ENCODE measurements at places on chromosomes 4 and X.

DNA sequence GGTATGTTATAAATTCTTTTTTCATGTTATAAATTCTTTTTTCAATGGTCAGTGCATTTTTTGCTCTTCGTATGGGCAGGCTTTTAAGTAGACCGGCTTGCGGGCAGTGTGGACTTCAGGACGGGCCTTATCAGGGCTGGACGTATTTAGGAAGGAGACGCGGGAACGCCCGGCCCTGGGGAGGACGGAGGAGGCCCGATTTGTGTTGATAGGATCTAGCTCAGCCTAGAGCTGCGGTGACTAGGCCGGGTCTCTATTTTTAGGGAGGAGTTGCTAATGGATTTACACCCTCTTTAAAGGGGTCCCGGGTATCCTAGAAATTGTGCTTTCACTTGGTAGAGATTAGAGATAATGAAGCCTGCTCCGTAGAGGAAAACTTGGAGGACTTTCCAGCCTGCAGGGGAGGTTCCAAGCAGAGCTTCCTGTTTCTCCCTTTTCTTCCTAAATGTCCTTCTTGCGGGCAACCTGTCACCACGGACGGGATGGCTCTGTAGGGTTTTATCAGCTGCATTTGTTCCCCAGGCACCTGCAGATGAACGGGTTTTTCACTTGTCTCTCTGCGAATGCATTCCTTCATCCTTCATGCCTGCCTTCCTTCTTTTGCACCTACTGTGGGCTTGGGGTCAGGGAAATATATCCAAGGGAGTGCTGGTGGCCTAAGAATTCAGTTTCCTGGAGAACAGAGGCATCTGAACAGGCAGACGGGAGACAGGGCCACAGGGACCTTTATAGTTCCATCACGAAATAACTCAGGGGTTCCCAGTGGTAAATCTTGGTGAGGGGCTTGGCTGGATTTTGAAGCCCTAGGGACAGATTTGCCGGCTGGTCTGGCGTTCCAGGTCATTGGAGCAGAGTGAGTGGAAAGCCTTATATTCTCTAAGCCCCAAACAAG, 1.4 kb downstream of the CD99 start:
- DNase-seq: no peak

- DNase-seq: no peak
Observed at GRCh38 chr4:21211846-21212245, 511.6 kb downstream of the PACRGL start.

DNA sequence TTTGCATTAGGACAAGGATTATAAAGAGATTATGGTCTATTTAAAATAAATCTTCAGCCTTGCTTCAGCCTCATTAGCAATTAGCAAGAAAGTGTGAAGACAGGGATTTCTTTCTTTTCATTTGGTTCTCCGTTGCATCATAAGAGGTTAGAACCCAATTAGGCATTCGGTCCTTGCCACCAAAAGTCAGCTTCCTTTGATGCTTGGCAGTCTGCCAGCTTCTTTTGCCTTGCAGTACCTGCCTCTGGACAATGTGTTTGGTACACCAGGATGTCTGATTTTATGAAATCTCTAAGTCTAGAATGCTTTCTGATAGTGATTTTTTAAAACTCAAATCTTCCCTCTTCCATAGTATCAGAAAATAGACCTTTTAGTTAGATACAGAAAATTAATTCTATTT, 12.4 kb downstream of the SMIM20 start:
- DNase-seq: no peak

GRCh38 chr4:162350331-162350730, 186.5 kb upstream of the FSTL5 start:
- no peak for DNase-seq

GRCh38 chr4:8648816-8649630, 56.5 kb downstream of the CPZ start:
- DNase-seq: no peak

DNA sequence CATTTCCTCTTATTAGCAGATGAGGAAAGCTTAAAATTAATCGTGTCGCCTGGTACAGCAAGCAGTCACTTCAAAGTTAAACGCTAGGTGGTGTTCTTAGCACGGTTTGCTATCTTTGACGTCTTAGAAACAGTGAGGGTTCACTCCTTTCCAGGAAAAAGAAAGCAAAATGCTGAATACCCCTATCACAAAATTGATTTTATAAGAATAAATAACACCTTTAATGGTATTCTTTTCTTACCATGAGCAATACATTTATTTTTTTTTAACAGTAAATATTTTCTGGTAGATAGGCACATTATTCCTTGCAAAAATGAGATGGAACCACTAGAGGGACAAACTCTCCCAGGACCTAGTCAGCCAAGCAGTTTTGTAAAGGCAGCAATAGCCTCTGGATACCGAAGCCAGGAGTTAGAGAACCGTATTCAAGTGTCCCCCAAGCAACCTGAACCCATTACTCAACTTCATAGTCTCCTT, 153.9 kb downstream of the KDR start:
- peak; percentile 46 for DNase-seq

- DNase-seq: no peak
Observed at GRCh38 chr4:16248605-16249004, 22.3 kb upstream of the TAPT1 start.

- DNase-seq: no peak
Observed at GRCh38 chr4:80967346-80967745, 63.2 kb upstream of the BMP3 start.

- peak; percentile 2 for DNase-seq
Observed at GRCh38 chrX:5113128-5113527, 1115.5 kb downstream of the NLGN4X start.

- DNase-seq: peak; percentile 98
Observed at GRCh38 chr4:7842384-7843279, 97.0 kb downstream of the AFAP1 start.

- DNase-seq: no peak
Observed at GRCh38 chr4:147816382-147817254, 84.7 kb downstream of the ARHGAP10 start.

DNA sequence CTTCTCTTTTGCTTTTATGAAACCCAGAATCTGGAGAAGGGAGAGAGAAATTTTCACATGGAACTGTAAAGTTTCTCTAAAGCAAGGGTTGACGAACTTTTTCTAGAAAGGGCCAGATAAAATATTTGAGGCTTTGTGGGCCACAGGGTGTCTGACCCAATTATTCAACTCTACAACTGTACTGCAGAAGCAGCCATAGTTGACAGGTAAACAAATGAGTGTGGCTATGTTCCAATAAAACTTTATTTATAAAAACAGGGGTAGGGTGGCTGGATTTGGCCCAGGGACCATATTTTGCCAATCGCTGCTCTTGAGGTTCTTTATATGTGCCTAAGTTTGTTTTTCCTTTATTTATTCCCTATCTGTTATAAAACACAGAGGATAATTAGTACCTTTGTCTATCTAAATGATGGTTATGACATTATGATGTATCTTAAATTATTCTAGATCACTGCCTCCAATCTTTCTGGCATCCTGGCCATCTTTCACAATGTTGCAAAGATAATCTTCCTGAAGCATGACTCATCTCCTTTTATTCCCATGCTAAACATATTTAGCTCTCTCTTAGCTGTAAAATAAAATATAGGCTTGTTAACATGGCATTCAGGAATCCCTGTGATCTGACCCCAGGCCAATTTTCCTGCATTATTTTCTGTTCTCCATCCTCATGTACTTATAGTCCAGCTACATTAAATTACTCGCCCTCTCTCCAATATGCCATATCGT, 106.8 kb upstream of the CBLL2 start:
- no peak for DNase-seq

DNA sequence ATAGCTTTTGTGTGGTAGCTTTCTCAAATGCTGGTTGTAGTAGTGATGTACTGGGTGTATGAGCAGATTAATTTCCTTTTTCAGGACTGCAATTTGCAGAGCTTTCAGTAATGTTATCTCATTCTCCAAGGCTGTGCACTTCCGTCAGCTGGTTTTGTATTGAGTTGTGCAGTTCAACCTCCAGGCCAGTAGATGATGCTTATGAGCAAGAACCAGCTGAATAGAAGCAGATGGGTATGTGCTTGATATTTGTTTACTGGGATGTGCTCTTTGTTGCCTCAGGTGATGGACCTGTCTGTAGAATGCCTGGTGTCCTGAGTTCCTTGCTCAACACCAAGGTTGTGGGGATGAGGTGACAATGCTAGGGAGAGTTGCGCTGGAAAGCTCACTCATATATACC, 462.8 kb downstream of the PCDH18 start:
- no peak for DNase-seq

DNA sequence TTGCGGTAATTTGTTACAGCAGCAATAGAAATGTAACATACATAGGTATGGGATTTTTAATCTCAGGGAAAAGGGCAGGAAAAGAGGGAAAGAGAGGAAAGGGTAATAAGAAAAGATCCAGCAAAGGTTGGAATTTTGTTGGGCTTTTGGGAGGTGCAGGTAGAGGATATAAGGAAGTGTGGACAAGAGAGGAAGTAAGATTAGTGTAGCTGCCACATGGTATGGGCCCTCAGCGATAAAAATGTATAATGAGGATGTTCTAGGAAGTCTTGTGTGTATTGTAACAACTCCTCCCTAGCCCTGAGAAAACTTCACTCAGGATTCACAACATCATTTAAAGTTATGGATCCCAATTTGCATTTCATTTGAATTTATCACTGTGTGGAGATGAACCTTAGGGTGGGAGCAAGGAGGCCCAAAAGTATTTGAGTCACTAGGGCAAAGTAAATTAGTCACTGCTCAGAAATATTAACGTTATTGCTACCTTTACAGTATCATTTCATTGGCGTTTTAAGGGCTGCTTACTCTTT, 2.8 kb upstream of the IL21 start:
- no peak for DNase-seq

DNA sequence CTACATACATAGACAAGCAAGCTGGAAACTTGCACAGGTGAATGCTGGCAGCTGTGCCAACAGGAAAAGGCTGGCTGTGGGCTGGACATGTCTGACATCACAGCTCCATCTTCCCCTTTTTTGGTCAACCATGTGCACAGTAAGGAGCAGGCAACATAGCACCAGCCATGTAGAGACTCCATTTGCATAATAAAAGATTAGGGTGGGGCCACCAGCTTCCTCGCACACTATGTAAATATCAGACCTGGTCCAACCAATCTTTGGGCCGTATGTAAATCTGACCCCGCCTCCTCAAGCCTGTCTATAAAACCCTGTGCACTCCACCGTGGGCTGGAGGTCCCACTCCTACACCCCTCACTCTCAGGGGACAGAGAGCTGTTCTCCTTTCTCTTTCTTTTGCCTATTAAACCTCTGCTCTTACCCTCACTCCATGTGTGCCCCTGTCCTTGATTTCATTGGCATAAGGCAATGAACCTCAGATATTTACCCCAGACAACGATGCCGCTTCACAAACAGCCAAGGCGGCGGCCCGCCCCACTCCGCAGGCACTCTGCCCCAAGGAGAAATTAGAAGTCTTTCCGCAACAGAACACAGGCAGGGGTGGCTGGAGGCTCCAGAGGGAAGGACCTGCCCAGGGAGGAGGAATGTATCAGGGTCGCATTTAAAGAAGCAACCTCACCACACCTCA, 862.2 kb downstream of the TRIML1 start:
- DNase-seq: no peak

GRCh38 chrX:80335062-80335830, 85.0 kb upstream of the TENT5D start:
- peak; percentile 1 for DNase-seq

DNA sequence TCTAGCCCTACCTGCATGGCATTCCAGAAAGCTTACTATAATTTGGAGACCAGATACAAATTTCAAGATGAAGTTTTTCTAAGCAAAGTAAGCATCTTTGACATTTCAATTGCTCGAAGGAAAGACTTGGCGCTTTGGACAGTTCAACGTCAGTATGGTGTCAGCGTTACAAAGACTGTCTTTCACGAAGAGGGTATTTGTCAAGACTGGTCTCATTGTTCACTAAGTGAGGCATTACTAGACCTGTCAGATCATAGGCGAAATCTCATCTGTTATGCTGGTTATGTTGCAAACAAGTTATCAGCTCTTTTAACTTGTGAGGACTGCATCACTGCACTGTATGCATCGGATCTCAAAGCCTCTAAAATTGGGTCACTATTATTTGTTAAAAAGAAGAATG, 17.6 kb downstream of the THAP9 start:
- DNase-seq: no peak

- DNase-seq: no peak
Observed at GRCh38 chrX:12985331-12985730, 10.4 kb downstream of the TMSB4X start.

GRCh38 chr4:61041527-61041926, 158.6 kb upstream of the ADGRL3 start:
- DNase-seq: no peak

DNA sequence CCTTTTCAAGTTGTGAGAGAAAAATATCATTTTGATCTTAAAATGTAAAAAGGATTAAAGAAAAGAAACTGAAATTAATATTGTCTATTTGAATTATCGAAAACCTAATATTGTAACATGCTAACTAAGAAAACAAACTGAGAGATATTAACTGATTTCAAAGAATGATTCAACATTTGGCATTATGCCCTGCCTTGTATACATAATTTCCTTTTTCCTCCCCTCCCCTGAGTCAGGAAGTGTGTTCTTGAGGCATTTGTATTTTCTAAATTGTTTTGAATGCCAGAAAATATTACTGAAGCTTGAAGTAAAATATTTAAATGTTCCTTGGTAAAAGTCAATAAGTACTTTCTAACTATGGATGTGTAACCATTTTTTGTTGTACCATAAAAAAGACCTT, 49.4 kb downstream of the RPS6KA3 start:
- peak; percentile 35 for DNase-seq

DNA sequence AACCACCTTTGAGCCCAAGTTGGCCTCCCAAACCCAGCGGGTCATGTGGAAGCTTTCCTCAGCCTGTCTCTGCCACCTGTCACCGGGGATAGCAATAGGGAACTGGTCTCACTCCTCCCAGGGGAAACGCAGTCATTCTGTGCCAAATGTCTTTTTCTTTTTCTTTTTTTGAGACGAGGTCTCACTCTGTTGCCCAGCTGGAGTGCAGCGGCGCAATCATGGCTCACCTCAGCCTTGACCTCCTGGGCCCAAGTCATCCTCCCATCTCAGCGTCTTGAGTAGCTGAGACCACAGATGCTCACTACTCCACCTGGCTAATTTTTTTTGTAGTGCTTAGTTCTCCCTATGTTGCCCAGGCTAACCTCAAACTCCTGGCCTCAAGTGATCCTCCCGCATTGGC, 40.3 kb downstream of the MED28 start:
- DNase-seq: no peak

GRCh38 chr4:79823148-79823763, 249.8 kb downstream of the ANTXR2 start:
- no peak for DNase-seq

- DNase-seq: no peak
Observed at GRCh38 chrX:53047228-53047627, 1.4 kb upstream of the GPR173 start.

- no peak for DNase-seq
Observed at GRCh38 chr4:56648824-56649151, 32.3 kb downstream of the HOPX start.

- no peak for DNase-seq
Observed at GRCh38 chr4:10015140-10015753, 6.0 kb downstream of the SLC2A9 start.

DNA sequence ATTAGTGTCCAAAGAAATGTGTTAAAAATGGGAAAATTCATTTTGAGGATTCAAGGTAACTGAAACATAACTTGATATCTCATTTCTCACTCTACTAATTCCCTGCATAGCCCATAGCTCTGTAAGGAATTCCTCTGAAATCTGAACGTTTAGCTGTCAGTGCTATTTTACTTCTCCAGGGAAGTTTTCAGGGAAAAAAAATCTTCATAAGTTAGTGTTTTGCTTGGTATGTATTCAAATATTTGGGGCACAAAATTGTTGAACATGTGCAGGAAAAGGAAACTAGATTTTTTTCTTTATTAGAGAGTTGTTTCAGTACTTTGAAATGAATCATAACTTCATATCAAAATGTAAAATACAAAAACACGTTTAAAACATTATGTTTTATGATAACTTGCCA, 891.4 kb downstream of the CENPC start:
- DNase-seq: no peak
